Activated naive CD8-positive, alpha-beta T cell treated with anti-CD3 and anti-CD28 coated beads for 36 hours (primary cell): ENCODE measurements at places on chromosomes 12 and 14. TPM values are rescaled to one million over a fixed set of nuclear protein-coding genes. Genes with fewer than 3 reads are reported as not detected.

DNA sequence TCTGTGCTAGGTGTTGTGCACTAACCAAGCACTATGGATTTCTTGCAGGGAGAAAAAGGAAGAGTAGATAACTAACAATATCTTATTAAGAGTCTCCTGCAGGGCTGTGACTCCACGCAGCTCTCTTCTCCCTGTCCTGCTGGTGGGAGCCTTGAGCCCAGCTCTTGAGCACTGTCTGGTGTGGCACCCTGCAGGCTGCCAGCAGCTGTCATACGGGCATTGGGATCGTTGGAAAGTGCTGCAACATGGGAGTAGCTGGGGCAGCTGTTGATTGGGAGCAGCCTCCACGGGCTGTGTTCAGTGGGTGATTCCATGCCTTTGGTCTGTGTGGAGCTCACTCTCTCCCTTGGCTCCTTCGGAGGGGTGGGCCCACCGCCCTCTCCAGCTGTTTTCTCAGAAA lies 125.3 kb downstream of the FBXL14 start:
- peaks cover 3% of the 10 kb centered on the region for H3K4me1 ChIP-seq
- DNase-seq = no peak
- no peaks in the 10 kb centered on the region for H3K27me3 ChIP-seq
- H3K27ac ChIP-seq = no peak overlapping the region
- H3K4me3 ChIP-seq = no peak overlapping the region
- H3K36me3 ChIP-seq = peaks cover 3% of the 10 kb centered on the region

DNA sequence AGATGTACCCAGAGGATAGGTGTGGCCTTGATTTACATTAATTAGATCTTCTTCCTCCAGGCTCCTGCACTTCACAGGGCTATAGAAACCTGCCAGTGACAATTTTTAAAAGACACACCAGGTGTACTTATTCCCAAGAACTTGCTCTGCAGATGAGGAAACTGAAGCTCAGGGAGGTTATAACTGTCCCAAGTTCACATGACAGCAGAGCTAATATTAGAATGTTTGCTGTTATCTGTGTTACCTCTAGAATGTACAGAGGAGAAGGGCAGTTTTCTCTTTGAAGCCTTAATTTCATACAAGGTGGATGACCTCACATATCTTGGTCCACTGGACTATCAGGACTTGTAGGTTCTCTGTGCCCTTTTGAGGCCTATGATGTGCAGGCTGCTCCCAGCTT lies 27.7 kb downstream of the RASSF8 start:
- no peak overlapping the region for H3K27ac ChIP-seq
- no peaks in the 10 kb centered on the region for H3K27me3 ChIP-seq
- H3K4me3 ChIP-seq = no peak overlapping the region

Gene PTPRB
- total RNA-seq = not detected

Gene JAG2
- 2.3 TPM for total RNA-seq
